ENCODE measurements at places on chromosomes 6 and 20. TPM values are rescaled to one million over a fixed set of nuclear protein-coding genes. Genes with fewer than 3 reads are reported as not detected.

The FAM217A gene
- not detected for total RNA-seq

The ZSCAN9 gene
- 30.3 TPM for total RNA-seq

The HLA-DMA gene
- total RNA-seq = 1.7 TPM

The RAE1 gene
- 54.7 TPM for total RNA-seq

The FILIP1 gene
- 0.79 TPM for total RNA-seq

The BMP6 gene
- total RNA-seq = 0.44 TPM

The MBOAT1 gene
- total RNA-seq = 12.0 TPM

The CNBD2 gene
- total RNA-seq = 5.6 TPM

The SPTLC3 gene
- total RNA-seq = 0.09 TPM

The SCRT2 gene
- 4.1 TPM for total RNA-seq

DNA sequence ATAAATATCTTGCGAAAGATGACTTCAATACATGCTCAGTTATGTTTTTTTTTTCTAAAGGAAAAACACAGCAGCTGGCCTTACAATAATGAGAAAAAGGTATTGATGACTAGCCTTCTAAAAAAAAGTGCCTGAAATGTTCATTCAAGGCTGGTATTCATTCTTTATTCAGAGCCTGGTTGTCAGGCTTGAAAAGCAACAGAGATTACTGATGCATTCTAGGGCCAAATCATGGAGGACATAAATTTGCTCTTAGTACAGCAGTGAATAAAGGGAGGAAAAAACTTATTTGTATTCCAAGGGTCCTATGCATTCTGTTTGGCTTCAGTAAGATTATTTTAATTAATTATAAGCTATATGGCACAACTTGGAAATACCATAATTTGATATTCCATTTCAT, 83.5 kb downstream of the WASF1 start:
- no peak for DNase-seq

DNA sequence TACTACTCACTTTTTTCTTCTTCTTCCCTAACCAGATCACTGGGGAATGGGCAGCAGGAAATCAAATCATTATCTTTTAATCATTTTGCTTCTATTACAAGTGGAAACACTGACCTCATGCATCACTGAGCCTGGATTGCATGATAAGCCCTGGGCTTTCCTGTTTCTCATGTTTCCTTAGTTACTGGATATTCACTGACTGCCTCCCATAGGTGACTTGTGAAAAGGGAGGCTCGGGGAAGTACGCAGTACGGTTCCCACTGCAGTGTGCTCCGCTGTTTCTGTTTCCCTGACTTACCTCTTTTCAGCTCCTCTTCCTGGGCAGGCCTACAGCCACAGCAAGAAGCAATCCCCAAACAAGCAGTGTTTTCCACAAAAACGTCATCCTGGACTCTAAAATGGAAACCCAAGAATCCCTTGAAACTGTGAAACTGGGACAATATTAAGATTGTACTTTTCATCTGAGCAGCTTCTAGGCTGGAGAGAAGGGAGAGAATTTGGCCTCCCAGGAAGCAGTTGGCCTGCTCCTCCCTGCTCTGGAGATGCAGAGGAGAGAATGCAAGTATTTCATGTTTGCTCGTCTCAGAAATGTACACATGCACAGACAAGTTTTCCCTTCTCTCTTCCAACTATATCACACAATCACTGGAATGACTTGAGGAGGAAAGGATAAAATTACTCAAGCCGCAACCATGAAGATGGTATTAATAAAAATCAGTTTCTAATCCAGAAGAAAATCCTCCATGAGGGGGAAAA, 13.1 kb downstream of the BTNL2 start:
- DNase-seq = no peak

- DNase-seq = no peak
Observed at GRCh38 chr6:36160147-36160760, 29.9 kb downstream of the MAPK13 start.

GRCh38 chr6:16762268-16762549, 949 bp upstream of the ATXN1 start:
- DNase-seq = no peak

- DNase-seq = no peak
Observed at GRCh38 chr6:125953502-125953875, 3.1 kb upstream of the HINT3 start.

DNA sequence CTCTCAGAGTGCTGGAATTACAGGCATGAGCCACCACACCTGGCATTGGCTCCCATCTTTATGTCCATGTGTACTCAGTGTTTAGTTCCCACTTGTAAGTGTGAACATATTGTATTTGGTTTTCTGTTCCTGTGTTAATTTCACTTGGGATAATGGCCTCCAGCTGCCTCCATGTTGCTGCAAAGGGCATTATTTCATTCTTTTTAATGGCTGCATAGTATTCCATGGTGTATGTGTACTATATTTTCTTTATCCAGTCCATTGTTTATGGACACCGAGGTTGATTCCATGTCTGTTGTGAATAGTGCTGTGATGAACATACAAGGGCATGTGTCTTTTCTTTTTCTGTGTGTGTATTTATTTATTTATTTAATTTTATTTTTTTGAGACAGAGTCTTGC, 47.7 kb downstream of the MYO6 start:
- DNase-seq = no peak

GRCh38 chr20:63658749-63659187, 656 bp downstream of the RTEL1 start:
- DNase-seq = no peak

DNA sequence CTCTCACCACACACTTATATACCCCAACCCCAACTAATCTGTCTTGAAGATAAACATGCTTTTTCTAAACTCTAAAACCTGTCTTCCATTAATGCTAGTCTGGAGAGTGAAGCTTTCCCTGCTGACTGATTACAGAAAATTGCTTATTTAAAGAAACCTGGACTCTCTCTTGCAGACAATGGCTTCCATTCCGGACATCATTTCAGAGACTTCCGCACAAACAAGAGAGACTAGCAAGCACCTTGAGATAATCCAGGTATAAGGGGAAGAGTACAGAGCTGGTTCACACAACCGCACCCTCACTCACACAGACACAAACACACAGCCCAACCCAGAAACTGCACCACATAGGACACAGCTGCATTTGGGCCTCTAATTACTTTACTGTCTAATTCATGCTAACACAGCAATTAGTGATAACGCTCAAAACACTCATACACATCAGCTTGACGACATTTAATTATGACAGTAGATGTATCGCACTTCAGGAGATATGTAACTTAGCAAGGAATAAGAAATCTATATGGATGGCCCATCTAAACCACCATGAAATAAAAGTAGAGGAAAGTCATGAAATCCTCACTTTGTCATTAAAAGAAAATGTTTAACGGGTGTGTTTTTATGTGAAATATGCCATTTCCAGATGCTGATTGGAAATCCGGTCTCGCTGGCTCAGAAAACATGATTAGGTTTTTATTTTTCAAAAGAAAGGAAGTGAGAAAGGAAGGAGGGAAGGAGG, 138.1 kb upstream of the JARID2 start:
- DNase-seq = no peak

DNA sequence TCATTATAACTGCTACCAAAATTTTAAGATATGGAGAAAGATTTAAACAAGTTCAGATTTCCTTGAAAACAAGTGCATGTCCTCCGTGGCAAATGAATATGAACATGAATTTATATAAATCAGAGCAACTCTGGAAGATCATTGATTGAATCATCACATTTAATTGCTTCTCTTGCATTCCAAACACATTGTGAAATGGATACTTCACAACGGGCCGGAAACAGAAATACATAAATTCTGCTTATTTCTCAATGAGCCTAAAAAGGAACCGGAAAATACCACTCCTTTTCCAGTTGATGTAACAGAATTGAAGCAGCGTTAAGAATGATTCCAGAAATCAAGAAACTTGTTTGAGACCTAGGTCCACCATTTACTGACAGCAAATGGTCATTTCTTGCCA, 134.6 kb upstream of the BTN3A2 start:
- no peak for DNase-seq

- no peak for DNase-seq
Observed at GRCh38 chr20:20491784-20492264, 123.9 kb downstream of the INSM1 start.

DNA sequence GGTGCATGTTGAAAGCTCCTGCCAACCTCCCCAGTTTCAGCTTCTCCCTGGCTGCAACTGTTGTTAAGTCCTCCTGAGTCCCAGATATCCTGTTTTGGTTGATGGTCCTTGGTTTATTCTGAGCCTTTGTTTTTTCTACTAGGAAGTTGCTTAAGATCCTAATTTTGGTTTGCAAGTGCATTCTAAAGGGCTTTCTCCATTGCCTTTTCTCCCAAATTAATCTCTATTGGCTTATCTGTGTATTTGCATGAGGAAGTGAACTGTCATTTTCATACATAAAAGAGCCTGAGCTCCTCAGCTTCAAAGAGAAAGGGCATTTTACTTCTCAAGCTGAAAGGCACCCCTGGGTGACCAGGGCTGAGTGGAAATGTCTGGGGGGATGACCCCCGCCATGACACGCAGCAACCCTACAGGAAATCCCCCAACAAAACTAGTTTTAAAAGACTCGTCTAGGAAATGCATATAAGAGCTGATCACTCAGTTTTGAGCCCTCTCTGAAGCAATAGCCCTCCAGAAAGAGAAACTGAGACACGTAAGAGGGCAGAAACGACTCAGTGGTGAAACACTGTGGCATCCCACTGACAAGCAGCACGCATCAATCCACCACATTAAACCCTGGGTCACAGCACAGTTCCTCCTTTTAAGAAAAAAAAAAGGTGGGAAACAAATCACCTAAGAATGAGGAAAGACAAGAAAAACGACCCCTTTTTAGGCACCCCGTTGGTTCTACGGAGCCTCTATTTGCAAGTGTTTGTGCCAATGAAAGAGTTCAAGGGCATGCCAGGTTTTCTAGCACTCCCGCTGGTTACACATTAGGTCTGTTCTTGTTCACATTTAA, 140.9 kb downstream of the THBS2 start:
- no peak for DNase-seq

DNA sequence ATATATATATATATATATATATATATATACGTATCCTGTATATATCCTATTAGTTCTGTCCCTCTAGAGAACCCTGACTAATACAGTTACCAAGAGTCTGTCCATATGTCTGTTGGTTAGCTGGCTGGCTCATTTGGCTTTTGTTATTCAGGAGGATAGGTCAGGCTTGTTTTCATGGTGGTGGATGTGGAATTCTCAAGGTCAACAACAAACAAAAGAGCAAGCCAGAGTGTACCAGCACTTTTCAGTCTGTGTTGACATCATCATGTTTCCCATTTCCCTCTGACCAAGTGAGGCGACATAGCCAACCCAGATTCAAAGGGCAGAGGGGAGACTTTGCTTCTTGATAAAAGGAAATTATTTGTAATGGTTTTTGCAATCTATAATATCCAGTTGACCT, 88.5 kb upstream of the PTCHD4 start:
- no peak for DNase-seq

- DNase-seq = no peak
Observed at GRCh38 chr20:45765980-45766379, 25.7 kb downstream of the WFDC3 start.

GRCh38 chr6:33851959-33852358, 48.2 kb upstream of the MLN start:
- DNase-seq = peak; percentile 14

- DNase-seq = no peak
Observed at GRCh38 chr6:144158133-144158532, 7.8 kb downstream of the STX11 start.

DNA sequence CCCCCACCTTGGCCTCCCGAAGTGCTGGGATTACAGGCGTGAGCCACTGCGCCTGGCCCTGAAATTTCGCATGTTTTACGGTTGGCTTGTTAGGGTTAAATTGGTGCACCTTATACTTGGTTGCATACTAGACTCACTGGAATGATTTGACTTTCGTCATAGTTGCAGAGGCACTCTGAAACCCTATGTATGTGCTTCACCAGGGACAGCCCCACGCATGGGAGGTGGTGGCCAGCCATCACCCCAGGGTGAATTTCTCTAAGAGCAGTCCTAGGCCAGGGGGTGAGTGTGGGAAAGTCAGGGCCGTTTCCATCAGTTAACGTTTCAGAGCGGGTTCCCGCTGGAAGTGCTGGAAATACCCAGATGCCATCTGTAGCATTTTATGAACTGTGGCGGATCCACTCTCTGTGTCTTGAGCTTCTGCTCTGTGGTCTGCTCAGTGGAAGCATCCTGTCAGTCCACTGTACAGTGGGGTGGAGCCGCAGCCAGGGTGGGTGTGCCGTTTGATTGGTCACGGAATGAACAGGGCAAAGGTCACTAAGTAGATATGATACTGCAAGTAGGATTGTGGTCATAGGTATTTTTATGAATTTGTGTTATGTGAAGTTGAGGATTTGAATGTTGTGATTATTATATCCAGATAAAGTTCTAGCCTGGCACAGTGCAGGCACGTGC, 13.2 kb downstream of the DNAJC5 start:
- DNase-seq = no peak

- peak; percentile 23 for DNase-seq
Observed at GRCh38 chr6:83514866-83515466, 2.6 kb downstream of the PRSS35 start.

DNA sequence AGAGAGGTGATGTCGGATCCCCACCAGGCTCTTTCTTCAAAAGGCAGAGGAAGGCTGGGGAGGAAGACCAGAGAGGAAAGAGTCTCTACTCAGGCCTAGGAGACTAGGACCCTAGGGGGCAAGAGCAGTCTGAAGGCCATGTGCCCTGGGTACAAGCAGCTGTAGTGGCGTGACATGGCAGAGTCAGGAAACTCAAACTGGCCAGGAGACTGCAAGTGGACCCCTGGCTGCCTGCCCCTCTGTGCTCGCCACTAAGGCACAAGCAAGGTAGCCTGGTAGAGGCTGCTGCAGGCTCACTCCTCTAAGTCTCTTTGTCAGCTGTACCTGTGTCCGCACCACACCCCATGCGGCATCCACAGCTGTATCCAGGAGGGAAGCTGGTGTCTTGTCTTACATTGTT, 19.9 kb downstream of the CST9L start:
- DNase-seq = no peak

DNA sequence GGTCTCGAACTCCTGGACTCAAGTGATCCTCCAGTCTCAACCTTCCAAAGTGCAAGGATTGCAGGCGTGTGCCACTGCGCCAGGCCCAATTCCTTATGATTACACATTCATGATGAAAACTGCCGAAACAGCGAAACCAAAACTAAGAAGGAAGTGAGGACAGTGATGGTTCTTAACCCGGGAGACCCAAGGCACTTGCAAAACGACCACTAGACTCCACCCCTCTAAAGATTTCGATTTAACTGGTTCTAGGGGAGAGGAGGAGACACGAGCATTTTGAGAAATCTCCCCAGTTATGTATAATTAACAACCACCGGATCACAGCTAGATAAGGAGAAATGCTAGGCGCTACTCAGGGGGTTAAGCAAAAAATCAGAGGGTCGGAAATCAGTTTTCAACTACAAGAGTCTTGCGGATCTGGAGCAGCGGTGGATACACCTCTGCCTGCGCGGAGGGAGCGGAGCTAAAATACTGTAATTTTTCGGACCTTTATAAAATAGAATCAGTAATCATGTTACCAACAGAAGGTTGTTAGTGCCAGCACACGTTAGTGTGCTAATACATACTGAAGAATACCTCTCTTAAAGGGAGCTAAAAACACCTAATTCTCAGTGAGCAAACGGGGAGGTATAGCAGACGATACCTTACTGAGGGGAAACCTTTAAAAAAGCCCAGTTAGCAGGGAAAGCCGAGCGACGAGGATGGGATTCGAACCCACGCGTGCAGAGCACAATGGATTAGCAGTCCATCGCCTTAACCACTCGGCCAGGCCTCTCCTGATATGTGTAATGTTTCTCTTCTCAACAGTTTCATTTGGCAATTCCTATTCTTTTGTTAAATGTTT, 60.0 kb upstream of the BTN3A2 start:
- peak; percentile 35 for DNase-seq

GRCh38 chr6:169409742-169410312, 156.2 kb upstream of the THBS2 start:
- no peak for DNase-seq

- no peak for DNase-seq
Observed at GRCh38 chr6:32922083-32922482, 18.7 kb downstream of the HLA-DMB start.

- DNase-seq = no peak
Observed at GRCh38 chr6:5446362-5447075, 185.2 kb downstream of the FARS2 start.

Data from neural crest cell (in vitro differentiated cells).